ENCODE measurements at places on chromosomes 1 and 21.

GRCh38 chr1:182484067-182484466, 34.1 kb downstream of the RGSL1 start:
- DNase-seq, result no peak

- DNase-seq, result no peak
These were observed 176.2 kb downstream of the PGBD5 start for GRCh38 chr1:230249695-230250480.

GRCh38 chr1:6409053-6409452, 10.7 kb downstream of the HES2 start:
- DNase-seq, result no peak

GRCh38 chr1:109531380-109531779, 8.3 kb upstream of the GPR61 start:
- no peak for DNase-seq

- DNase-seq, result no peak
These were observed 125.6 kb downstream of the KCNN3 start for GRCh38 chr1:154744352-154745035.

DNA sequence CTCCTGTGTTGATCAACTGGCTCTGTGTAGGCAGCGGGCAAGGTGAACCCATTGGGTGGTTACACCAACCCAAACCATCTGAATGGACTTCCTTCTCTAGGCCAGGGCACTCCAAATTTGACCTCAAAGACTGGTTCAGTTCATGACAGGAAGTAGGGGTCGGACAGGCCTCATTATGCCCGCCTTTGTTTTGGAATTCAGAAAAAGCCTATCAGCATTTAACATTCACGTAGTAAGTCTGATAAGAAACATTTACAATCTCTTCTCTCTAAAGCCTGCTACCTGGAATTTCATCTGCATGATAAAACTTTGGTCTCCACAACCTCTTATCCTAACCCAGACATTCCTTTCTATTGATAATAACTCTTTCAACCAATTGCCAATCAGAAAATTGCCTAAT, 97.1 kb upstream of the ETV3 start:
- DNase-seq, result no peak

GRCh38 chr1:232012773-232013386, 386.3 kb downstream of the DISC1 start:
- no peak for DNase-seq

DNA sequence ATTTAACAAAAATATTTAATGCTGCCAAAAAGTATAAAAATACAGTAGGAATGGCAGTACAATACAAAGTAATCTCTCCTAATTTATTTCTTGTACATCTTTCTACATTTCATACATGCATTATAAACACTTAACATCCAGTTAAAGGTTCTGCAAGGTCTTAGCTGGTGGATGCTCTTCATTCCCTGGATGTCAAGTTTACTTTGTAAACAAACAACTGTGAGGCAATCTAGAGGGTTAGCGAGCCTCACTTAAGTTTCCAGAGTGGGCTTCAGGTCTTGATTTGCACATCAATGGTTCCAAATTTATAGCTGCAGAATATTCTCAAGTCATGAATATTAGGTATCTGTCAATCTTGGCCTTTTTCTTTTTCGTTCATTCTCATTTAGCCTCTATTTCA, 21.3 kb downstream of the RALGPS2 start:
- DNase-seq, result no peak

- no peak for DNase-seq
These were observed 114.7 kb upstream of the WNT4 start for GRCh38 chr1:22257290-22258275.

DNA sequence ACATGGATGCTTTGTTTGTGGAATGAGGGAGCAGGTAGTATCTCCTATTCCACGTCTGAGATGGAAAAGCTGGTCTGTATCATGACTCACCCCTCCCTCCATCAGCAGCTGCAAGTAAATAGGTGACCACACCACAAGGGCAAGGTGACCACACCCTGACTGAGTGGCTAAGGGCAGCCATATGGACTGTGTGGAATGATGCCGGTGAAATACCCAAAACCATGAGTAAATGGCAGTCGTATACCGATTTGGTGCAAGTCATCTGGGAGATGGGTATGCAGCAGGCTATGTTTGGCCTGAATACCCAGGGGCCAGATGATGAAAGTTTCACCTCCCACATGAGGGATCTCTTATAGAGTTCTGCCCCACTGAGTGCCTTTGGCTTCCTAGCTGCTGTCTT, 15.8 kb upstream of the UBE2U start:
- DNase-seq, result no peak

DNA sequence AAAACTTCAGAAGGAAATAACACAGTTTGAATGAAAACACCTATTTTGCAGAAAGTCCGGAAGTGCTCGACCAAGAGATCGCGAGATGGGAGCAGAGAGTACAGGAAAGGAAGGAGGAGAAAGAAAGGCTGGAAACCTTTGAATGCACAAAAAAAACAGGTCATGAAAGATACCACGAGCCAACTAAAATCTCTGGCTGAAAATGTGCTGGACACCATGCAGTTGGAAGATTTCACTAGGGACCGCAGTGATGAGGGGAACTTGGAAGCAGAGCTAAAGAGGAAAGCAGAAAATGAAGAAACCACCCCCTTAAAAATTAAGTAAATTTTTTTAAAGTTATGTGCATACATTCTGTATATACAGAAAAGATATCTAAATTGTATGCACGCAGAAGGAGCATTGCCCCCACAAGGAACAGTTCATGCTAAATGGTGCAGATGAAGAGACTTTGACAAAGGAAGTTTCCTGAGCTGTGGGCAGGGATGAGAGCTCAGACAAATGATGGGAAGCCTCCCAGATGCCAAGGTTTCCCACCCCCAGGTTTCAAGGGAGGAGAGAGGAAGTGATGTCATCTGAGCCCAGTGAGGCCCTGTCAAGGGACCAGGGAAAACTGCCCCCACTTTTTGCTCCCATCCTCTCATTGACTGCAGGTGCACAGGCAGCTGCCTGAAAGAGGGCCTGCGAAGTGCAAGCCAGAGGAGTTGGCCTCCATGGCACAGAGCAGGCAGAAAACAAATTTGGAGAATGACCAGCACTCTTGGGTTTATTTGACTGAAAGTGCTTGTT, 52.5 kb downstream of the ETS2 start:
- DNase-seq, result no peak

GRCh38 chr1:183370399-183371058, 47.7 kb downstream of the NMNAT2 start:
- DNase-seq, result no peak

GRCh38 chr1:40381268-40382107, 8.0 kb downstream of the SMAP2 start:
- DNase-seq, result no peak

DNA sequence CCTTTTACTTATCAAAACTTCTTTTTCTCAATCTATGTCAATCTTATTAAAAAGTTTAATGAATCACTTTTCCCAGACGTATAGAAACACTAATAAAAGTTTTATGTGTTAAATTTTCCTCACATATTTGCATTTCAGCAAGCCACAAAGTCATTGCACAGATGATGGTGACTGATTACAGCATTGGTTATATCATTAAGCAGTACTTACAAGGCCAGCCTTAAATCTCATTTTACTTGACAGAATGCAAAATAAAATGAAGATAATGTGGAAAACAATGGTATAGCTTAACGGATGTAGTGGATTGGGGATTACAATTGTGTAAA, 39.5 kb downstream of the TMEM200B start:
- no peak for DNase-seq

DNA sequence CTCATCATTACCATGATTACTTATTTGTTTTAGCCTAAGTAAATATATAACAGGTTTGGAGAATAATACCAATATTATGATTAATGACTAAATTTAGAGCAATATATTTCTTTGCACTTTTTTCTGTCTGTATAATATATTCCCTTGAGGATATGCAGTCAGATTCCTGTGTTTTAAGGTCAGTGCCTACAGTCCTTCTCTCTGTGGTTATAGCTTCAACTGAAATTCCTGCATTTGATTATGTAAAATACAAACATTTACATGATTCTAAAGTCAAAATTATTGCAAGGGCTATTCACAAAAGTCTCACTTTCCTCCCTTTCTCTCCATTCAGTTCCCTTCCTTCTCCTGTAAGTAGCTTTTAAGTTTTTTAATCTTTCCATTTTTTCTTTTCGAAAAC, 142.9 kb upstream of the COL6A1 start:
- DNase-seq, result no peak

GRCh38 chr1:16117369-16117768, 38.5 kb downstream of the EPHA2 start:
- no peak for DNase-seq

GRCh38 chr1:101217148-101217547, 19.7 kb upstream of the S1PR1 start:
- DNase-seq, result no peak

DNA sequence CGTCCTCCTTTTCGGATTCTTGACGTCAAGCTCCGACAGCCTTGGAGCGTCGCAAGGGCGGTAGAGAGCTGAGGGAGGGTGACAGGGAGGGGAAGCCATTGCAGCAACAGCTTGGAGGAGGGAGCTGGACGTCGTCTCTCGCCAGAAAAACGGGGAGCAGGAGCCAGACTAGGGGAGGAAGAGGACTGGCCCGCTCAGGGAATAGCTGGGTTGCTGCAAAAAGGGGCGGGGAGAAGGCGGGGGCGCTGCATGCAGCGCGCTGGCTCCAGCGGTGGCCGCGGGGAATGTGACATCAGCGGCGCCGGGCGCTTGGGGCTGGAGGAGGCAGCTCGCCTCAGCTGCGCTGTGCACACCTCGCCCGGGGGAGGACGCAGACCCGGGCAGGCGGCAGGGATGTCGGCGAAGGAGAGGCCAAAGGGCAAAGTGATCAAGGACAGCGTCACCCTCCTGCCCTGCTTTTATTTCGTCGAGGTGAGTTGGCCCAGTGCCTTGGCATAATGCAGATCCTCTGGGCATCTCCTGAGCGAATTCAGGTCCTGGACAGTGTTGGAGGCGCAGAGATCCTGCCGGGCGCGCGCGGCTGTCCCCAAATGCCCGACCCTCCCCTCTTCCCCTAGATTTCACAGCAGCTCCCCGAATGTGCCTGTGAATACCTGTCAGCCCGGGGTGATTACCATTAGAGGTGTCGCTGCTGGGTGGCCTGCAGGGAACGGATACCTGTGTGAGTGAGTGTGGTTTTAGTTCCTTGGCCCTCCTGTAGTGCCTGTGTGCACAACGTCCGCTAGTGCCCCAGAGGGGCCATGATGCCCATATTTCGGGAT, at the start of gene PLPPR4:
PLPPR4 (plus strand) TSS at position 292 of the 821 bp plus-strand sequence; CDS start at position 394, 102 bp downstream.
- peak; percentile 65 for DNase-seq

- DNase-seq, result no peak
These were observed 1.2 kb downstream of the MCOLN2 start for GRCh38 chr1:84995484-84996334.

DNA sequence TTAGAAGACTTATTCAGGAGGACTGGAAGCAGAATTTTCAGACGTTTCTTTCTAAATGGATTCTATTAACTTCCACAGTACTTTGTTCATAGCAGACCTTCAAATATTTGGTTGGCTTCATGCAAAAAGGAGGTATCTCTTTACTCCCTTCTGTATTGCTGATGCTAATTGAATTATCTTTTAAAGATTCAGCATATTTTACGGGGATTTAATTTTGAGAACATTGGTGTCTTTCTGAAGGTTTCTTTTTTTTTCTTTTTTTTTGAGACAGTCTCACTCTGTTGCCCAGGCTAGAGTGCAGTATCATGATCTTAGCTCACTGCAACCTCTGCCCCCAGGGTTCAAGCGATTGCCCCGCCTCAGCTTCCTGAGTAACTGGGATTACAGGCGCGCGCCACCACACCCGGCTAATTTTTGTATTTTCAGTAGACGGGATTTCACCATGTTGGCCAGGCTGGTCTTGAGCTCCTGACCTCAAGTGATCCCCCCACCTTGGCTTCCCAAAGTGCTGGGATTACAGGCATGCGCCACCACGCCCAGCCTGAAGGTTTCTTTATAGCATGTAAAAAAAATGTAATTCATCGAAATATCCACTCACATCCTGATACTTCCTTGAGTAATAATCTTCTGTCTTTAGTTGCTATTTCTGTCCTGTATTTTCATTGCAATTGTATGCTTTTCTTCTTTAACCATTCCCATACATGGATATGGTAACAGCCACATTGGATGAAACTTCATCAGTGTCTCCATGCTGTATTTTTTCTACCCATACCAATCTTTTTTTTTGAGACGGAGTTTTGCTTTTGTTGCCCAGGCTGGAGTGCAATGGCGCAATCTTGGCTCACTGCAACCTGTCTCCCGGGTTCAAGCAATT, 14.5 kb downstream of the CNST start:
- DNase-seq, result no peak

- peak; percentile 74 for DNase-seq
These were observed 546 bp downstream of the DONSON start for GRCh38 chr21:33587792-33588484.

- DNase-seq, result peak; percentile 87
These were observed 8.7 kb upstream of the LGR6 start for GRCh38 chr1:202184750-202185460.

DNA sequence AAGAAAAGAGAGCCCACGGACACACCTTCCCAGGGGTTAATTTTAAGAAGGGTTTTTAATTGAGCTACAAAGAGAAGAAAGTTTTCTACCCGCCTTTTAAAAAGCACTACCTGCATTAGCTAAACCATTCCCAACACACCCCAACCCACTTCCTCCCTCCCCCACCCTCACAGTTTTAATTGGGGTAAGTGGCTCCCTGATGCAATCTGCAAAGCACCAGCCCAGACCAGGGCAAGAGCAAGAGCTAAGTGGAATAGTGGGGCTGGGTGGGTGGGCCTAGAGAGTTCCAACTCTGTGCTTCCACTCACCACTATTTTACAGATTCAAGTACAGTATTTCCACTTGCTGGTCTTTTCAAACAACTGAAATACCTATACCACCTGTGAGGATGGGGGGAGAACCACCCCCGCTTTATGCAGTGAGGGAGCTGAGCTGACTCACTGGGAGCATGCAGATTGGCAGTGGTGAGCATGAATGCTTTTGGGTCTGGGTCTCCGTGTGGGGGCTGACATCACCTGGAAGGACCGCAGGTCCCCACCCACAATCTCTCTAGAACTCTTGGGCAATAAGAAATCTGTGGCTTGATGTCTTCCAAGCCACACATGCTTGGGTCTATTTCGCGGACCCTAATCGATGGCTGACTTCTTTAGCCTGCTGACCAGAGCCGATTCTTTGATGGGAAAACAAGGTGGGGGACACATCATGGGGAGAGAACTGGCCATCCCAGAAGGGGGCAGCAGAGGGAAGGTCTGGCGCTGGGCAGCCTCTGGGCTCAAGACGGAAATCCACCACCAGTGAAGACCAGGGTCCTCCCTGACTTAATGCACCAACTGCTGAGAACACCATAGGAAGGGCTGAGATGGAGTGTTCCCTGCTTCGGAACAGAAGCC, 95.5 kb downstream of the SSBP3 start:
- DNase-seq, result no peak

GRCh38 chr1:84000196-84000885, 1.4 kb upstream of the TTLL7 start:
- no peak for DNase-seq

DNA sequence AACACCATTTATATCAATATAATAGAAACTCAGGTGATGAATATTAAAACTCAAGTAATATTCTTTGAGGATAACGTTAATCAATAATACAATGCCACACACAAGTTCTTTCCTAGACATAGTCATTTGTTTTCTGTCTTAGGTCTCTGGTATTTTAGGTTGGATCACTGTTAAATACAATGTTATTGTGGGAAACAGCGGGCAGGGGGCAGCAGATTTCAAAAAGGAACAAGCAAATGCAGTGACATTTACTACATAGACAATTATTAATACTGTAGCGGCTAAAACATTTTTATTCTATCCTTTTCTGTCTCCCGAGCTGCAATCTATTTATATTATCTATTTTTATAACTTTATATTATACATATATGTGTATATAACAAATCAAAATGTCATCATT, 186.4 kb upstream of the ZNHIT6 start:
- DNase-seq, result no peak
